HCT116 (cell line): ENCODE measurements at places on chromosomes 7 and 10. TPM values are rescaled to one million over a fixed set of nuclear protein-coding genes. Genes with fewer than 3 reads are reported as not detected.

GRCh38 chr7:129228633-129229032, 3.8 kb downstream of the AHCYL2 start:
- DNase-seq = no peak

DNA sequence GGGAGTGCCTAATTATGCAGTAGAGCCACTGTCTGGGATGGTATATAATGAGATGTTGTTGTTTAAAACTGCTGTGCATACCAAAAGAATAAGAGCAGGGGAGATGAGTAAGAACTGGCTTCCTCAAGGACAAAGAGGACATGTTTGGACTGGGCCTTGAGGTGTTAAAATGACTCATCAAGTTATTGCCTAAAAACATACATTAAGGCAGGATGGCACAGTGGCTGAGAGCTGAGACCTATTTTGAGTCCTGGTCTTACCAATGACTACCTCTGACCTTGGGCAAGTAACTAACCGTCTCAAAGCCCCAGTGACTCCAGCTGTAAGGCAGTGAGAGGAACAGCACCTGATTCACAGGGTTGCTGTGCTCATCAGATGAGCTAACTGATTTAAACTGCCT, 71.1 kb downstream of the CFAP58 start:
- no peak for DNase-seq

DNA sequence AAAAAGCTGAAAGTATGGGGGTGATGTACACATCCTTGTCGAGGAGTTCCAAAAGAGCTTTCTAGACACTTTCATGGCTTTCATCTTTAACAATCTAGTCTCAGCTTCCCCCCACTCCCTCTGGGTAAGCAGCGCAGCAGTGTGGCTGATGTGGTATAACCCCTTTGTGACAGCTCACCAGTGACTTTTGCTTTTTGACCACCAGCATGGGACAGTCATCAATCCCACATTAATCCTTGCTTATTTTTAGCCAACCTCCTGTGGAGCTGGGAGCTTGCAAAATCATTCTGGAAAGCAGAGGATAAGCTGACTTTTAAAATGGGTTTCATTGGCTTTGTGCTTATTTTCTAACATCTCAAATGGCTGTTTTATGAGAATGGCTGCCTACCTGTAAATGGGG, 272.7 kb downstream of the HDAC9 start:
- no peak for DNase-seq

GRCh38 chr10:58384095-58384494, 1.1 kb upstream of the TFAM start:
- no peak for DNase-seq

GRCh38 chr7:29084832-29085231, 61.5 kb downstream of the CPVL start:
- no peak for DNase-seq

DNA sequence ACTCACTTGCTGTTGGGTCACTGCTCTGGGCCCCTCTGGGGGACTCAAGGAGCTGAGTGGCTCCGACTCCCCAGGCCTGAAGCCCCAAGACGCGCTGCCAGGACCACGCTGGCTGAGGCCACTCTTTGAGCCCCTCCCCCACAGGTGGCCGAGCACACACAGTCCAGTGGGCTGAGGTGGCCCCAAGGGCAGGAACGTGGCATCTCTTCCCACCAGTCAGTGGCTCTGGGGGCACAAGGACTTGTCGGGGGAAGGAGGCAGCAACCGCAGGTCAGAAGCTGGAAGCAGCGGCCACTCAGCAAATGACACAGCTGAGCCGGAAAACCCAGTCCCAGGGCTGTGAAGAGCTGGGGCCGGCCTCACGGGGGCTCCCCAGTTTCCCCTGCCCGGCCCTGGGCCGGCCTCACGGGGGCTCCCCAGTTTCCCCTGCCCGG, 24.1 kb downstream of the GRIFIN start:
- DNase-seq = no peak

DNA sequence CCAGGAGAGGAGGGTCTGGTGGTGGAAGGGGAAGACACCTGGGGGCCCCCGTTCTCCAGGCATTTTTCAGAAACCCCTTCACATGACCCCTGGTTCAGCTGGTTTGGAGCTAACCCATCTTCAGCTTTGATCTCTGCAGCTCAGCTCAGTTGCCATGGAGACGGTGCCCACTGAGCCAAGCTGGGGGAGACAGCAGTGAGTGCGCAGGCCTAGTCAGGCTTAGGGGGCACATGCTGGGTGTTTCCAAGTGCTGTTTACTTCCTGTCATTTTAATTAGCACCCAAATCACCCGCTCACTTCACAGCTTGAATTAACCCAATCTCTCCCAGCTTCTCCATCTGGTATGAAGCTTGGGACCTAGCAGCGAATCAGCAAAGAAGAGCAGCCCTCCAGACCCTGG, 9.0 kb downstream of the SPOCK2 start:
- DNase-seq = no peak

DNA sequence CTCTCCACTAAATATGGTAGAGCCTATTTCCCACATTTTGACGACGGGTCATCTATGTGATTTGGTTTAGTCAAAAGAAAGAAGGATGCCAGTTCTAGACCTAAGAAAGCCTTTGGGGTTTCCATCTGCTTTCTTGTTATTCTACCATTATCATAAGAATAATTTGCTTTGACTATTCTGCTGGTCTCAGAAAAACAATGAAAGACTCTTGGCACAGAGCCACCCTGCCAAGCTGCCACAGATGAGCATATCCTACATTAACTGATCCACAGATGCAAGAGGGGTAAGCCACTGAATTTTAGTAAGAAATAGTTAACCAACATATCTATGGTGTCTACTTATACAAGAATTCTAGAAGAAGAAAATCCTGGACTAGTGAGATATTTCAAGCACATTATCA, 158.6 kb upstream of the MAGI2 start:
- DNase-seq = no peak

GRCh38 chr10:34112171-34112782, 702.8 kb downstream of the PARD3 start:
- no peak for DNase-seq

Gene APBB1IP
- 0.27 TPM for total RNA-seq
